ENCODE measurements at places on chromosomes 1 and 21.

GRCh38 chr1:14944471-14944985 lies 209.0 kb upstream of the TMEM51 start:
- no peak for DNase-seq

DNA sequence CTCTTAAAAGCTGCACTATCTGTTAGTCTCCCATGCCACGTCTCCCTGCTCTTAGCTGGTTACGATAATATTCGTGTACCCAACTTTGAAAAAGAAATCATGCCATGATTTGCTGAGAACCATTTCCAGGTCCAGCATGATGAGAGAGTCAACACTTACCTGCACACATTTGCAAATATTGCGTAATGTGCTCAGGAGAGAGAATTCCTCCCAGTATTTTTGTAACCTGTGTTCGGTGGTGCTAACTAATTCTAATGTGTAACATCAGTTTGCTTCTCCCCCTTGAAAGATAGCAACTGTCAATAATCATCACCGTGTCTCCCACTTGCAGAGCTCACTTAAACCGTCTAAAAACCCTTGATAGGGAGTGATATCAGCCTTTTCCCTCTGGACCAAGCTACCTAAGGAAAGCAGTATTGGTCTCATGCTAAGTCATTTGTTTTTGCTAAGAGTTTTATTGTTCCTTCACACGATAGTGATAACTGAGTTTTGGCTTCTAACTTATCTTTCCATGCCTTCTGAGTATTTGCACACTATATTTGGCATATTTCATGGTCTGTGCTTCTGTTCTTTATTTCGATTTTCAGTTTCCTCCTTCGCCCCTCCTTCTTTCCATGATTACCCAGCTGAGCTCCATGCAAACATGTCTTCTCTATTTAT lies 61.1 kb upstream of the IRF2BP2 start:
- no peak for DNase-seq

GRCh38 chr1:44514673-44515072 lies 109.6 kb downstream of the RNF220 start:
- no peak for DNase-seq

DNA sequence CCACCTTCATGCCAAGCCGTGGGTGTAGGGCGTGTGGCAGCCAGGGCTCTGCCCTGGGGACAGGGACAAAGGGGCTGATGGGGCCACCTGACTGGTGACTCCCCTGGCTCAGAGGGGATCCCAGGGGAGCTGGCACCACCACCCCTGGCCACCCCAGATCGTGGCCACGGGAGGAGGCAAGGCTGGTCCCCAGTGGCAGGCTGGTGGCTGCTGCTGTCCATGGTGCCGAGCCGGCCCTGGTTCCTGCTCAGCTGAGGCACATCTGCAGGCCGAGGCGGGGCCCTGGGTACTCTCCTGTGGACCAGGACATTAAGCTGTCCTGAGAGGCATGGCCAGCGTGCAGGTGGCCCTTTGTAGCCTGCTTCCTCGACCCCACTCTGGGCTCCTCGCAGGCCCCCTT lies 6.5 kb downstream of the PLCH2 start:
- no peak for DNase-seq

- DNase-seq: no peak
These were observed 33.6 kb downstream of the KIF26B start for GRCh38 chr1:245188403-245188802.

DNA sequence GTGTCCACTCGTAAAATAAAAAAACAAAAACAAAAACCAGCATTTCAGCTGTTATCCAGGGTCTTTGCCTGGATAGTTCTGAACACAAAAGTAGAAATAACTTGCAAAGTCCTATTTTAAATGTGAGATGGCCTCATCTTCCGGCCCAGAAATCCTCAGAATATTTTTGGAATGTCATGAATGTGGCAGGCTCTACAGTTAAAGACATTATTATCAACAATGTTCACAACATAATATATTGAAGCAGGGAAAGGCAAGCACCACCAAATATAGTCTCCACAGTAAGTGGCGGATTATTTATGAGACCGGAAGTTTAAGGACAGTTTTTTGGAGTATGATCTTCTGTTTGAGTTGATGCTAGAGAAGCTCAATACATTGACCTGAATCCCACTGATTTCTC lies 1.2 kb upstream of the C1orf198 start:
- no peak for DNase-seq

- no peak for DNase-seq
These were observed 3.7 kb downstream of the OPRD1 start for GRCh38 chr1:28815533-28816185.
